ENCODE measurements at places on chromosomes 2 and 18. TPM values are rescaled to one million over a fixed set of nuclear protein-coding genes. Genes with fewer than 3 reads are reported as not detected.

FOXD4L1 gene
- total RNA-seq = 0.63 TPM

KIF1A gene
- not detected for total RNA-seq

LYPD6B gene
- 0.37 TPM for total RNA-seq

SEC11C gene
- total RNA-seq = 272 TPM

ST6GAL2 gene
- 0.34 TPM for total RNA-seq

CHRND gene
- total RNA-seq = not detected

NEU4 gene
- total RNA-seq = not detected

ALPI gene
- total RNA-seq = not detected

SIX3 gene
- total RNA-seq = not detected

PCGF1 gene
- total RNA-seq = 41.6 TPM

PKDCC gene
- 0.49 TPM for total RNA-seq

RAMP1 gene
- total RNA-seq = 11.2 TPM

EML6 gene
- total RNA-seq = 1.7 TPM

COL3A1 gene
- total RNA-seq = not detected

TRAK2 gene
- 19.9 TPM for total RNA-seq

SEPTIN10 gene
- total RNA-seq = 78.9 TPM

METTL8 gene
- total RNA-seq = 55.1 TPM

SERPINB13 gene
- not detected for total RNA-seq

LYPD6 gene
- total RNA-seq = 3.2 TPM

MTX2 gene
- total RNA-seq = 40.9 TPM

TDRD15 gene
- not detected for total RNA-seq

ZBTB7C gene
- 0.42 TPM for total RNA-seq

HES6 gene
- total RNA-seq = 19.7 TPM

MGAT4A gene
- 4.6 TPM for total RNA-seq

OLA1 gene
- 224 TPM for total RNA-seq

KYNU gene
- total RNA-seq = 143 TPM

CDH2 gene
- total RNA-seq = 14.6 TPM

ESPNL gene
- total RNA-seq = not detected

SERPINB12 gene
- total RNA-seq = not detected

MEP1B gene
- not detected for total RNA-seq

LRP1B gene
- total RNA-seq = not detected

FOSL2 gene
- total RNA-seq = 122 TPM

POU3F3 gene
- total RNA-seq = not detected

FIGN gene
- total RNA-seq = 9.0 TPM

SERPINB8 gene
- 54.1 TPM for total RNA-seq

ASB18 gene
- not detected for total RNA-seq

KCNG3 gene
- not detected for total RNA-seq

PDCD1 gene
- not detected for total RNA-seq

GALNT14 gene
- 4.6 TPM for total RNA-seq

TBR1 gene
- 0.26 TPM for total RNA-seq

FEV gene
- not detected for total RNA-seq
